ENCODE measurements at places on chromosomes 16 and 17.
A peak's percentile ranks its signal among the peaks of the same experiment; 100 is the strongest.

- peak; percentile 45 for DNase-seq
These were observed 23.2 kb downstream of the MAP3K14 start for GRCh38 chr17:45293413-45294211.

DNA sequence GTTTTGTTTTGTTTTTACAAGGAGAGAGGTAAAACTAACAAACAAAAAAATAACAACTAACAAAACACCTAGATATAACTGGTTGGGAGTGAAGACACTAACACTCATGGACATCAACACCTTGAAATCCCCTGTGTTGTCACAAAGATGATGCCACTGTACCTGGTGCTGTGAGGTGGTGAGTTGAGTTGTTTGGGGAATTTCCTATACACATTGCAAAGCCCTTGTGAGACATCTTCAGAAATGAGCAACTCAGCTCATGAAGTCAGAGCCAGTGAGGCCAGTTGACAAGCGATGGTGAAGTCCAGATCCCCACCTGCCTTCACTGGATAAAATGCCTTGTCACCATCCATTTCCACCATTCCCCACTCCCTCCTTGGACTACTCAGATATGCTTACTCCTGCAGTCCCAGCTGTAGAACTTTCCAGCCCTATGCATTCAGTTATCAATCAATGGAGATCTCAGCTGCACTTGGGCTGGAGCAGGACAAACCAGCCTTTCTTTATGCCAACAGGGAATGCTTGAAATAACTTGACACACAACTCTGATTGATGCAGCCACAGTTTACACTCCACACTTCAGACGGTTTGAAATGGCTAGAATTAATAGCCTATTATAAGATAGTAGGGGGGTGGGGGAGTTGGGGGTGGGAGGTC, 22.2 kb downstream of the ANKFN1 start:
- no peak for DNase-seq

GRCh38 chr17:54891176-54891821, 9.4 kb upstream of the TOM1L1 start:
- DNase-seq: no peak

GRCh38 chr16:28604186-28604565, 5.7 kb downstream of the SULT1A1 start:
- DNase-seq: no peak

DNA sequence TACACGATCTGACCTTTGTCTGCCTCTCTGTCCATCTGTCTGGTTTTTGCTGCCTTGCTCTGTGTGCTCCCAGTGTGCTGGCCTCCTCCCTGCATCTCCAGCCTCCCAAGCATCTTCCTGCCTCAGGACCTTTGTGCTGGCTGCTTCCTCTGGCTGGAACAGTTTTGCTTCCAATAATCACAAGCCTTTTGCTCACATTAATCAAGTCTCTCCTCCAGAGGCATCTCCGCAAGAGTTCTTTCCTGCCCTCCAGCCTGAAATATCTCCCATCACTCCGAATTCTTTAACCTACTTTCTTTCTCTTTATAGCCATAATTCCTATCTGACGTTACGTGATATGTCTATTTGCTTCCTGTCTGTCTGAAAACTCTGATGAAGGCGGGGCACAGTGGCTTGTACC, 267.1 kb downstream of the ABCC12 start:
- no peak for DNase-seq

DNA sequence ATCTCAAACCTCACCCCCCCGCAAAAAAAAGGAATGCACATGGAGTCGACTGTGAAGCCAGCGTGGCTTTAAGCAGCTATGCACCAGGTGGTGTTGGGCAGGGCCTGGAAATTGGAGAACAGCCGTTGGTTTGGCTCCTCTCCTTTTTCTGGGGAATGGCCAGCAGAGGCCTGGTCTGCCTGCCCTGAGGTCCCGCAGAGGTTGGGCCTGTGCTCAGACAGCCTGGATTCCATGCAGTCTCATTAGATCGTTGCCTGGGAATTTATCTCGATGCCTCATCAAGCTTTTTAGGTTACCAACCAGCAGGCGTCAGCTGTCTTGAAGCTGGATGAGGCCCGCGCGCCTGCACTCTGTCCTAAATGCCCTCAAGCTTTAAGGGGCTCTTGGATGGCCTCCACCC, 9.8 kb downstream of the SLC12A3 start:
- DNase-seq: no peak

DNA sequence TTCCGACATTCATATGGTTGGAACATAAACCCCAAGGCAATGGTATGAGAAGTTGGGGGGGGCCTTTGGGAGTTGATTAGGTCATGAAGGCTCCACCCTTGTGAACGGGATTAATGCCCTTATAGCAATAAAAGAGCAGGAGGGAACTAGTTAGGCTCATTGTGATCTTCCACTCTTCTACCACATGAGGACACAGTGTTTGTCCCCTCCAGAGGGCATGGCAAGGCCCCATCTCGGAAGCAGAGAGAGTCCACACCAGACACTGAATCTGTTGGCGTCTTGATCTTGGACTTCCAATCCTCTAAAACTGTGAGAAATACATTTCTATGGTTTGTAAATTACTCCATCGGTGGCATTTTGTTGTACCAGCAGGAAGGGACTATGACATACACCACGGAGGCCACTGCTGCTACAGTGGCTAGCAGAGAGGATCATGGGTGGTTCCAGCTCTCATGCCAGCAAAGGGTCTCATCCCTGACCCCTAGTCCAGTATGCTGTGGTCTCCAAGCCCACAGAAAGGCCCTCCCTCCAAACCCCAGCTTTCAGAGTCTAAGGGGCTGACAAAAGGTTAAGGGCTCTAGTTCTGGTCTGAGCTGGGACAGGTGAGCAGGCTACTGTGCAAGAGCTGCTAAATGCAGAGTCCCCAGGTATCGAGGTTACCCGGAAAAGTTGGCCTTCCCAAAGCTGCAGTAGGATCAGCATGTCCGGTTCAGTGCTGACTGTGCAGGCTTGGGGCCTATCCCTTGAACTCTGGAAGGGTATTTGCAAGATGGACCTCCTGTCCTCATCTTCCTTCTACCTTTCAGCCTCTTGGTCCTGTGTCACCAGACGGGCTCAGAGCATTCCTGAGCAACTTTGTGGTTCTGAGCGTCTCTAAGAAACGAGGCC, 12.2 kb downstream of the CCR7 start:
- peak; percentile 36 for DNase-seq

- DNase-seq: no peak
These were observed 62.3 kb downstream of the CLEC16A start for GRCh38 chr16:11006656-11007055.

DNA sequence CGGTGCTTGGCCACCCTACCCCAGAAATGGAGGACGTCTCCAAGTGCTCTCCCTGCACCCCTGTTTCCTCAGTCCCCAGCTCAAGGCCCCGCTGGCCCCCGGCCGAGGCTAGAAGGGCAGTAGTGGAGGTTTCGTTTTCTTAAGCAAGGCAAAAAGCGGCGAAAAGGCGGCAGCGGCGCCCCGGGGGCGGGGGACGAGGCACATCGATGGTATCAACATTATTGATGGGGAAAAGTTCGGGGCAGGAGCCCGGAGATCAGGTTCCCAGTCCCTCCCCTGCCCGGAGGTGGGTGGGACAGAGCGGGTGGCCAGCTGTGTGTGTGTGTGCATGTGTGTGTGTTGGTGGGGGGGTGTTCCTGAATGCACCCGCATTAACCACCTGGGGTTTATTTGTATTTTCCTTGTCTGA, 4.1 kb upstream of the SALL1 start:
- DNase-seq: no peak

DNA sequence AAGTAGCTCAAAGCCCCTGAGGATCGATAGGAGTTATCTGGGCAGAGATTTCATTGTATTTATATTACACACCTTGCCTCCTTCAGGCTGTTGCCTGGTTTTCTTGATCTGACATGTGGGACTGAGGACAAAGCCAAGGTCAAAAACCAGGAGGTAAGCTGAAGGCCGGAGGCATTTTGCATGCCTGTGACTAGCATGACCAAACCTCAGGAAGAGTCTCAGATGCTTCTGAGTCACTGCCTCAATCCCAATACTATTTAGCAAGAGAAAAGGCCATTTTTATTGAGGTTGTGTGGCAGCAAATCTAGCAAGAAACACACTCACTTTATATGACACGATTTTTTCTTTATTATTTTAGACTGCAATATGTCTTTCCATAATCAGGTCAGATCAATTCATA, 968.1 kb downstream of the CDH11 start:
- DNase-seq: no peak

DNA sequence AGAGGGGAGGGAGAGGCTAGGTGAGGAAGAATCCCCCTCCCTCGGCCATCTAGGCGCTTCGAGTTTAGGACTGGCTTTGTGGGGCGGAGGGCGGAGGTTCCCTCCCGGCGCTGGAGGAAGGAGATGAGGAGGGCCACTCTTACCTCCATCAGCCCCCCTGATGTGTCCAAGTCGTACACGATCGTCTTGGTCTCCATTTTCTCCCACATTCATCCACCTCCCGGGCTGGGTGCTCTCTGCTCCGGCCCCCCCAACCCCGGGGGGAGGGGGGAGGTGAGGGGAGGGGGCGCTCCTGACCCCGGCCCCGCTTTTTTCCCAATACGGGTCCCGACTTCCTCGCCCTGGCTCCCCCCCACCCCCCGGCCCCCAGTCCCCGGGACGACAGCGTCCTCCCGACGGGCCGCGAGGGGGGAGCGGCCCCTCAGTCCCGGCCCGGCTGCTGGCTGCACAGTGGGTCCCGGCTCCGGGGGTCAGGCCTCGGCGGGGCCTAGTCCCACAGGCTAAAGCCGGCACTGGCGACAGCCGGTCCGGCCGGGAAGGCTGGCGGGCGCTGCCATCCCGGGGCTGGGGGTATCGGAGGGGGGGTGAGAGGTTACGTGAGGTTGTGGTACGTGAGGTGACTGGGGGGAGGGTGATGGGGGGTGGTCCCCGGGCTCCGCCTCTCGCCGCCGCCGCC, 428 bp downstream of the PHF12 start:
- DNase-seq: no peak

DNA sequence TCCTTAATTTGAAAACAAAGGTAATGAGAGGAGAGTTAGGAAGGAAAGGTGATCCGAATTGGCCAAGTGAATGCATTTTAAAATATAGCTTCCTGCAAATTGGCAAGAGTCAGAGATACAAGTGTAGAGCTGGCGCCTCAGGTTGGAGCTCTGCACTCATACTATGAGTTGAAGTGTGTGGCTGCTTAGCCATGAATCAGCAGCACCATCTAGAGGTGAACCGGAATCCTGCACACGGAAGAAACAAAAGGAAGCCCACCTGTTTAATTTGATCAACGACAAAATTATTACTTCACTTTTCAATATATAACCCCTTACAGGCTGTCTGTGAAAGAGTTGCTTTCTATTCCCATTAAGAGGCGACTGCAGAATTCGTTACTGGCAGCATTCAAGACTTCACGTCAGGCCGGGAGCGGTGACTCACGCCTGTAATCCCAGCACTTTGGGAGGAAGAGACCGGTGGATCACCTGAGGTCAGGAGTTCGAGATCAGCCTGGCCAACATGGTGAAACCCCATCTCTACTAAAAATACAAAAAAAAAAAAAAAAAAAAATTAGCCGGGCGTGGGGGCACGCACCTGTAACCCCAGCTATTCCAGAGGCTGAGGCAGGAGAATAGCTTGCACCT, 1253.7 kb upstream of the CDH8 start:
- no peak for DNase-seq

- DNase-seq: no peak
These were observed 25.8 kb downstream of the WSB1 start for GRCh38 chr17:27319541-27320221.

- no peak for DNase-seq
These were observed 164.1 kb downstream of the SEC14L1 start for GRCh38 chr17:77304746-77305473.

- DNase-seq: no peak
These were observed 34.7 kb upstream of the DNAJA2 start for GRCh38 chr16:47008174-47008573.

DNA sequence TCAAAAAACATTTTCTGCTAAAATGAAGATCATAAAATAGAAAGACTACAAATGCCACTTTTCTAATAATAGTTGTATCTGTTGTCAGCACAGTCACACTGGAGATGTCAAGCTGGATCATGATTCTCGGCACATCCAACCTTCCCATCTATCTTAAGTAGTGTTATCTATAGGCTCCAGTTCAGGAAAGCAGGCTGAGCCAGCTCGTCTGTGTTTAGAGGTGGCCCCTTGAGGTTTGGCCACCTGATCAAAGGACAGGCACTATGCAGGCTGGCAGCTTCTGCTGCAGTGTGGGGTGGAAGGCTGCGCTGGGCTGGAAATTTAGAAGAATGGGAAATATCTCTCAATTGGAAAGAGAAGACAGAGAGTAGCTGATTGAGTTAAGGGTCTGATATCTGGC, 32.4 kb downstream of the SMYD4 start:
- DNase-seq: no peak

DNA sequence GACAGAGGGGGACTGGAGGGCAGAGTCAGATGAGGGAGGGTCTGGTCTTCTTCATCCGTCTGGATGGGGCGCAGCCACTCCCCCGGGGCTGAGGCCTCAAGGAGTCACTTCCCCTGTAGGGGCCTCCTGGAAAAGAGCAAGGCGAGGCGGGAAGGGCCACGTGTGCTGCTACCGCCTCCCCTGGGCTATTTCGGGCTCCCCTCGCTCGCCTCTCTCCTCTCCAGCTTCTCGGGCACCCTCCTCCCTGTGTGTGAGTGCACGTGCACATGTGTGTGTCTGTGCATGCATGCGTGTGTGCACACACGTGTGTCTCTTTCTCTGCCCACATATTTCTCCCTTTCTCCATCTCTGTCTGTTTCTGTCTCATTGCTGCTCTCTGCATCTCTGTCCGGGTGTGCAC, 10.1 kb downstream of the GSG1L start:
- DNase-seq: no peak

DNA sequence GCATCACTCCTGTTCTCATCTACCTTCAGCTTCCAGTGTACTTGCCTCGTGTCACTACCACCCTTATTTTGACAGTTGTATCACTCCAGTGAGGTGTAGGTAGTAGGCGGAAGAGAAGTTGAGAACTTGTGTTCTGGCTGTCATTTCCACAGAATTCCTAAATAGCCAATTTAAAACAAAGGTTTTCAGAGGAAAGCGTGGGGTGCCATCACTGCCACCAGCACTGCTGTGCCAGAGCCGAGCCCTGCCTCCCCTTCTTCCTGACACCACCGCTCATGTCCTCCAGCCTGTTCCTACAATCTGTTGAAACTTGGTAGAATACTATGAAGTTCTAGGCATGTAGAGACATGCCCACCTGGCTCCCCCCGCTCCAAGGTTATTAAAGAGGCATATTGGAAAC, 215.8 kb downstream of the TANC2 start:
- no peak for DNase-seq

- peak; percentile 48 for DNase-seq
These were observed 5.4 kb upstream of the CHRNE start for GRCh38 chr17:4908301-4908700.

DNA sequence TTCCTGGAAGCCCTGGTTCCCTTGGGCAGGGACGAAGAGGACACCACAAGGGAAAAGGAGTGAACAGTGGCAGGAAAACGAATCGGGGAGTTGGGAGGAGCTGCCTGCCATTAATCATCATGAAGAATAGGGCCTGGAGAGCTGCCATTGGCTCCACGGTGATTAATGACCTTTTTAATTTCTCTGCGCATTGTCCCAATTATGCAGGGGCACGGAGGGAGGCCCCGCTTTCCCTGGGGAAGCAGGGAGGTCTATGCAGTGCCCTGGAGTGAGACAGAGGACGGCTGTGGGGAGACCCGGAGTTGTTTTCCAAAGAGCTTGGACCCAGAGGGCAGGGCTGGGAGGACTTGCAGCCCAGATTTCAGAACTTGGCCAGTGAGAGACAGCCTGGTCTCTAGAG, 338.9 kb upstream of the C16orf82 start:
- no peak for DNase-seq

- DNase-seq: peak; percentile 49
These were observed 712 bp downstream of the TMEM256 start for GRCh38 chr17:7403043-7403726.

GRCh38 chr17:16477255-16477654, 14.7 kb downstream of the LRRC75A start:
- DNase-seq: no peak

- no peak for DNase-seq
These were observed 33.3 kb downstream of the MSI2 start for GRCh38 chr17:57289613-57290012.

Measured in CD4-positive, alpha-beta T cell treated with Interleukin-6 for 4 hours (primary cell).